ENCODE measurements at places on chromosomes 12 and 14.

DNA sequence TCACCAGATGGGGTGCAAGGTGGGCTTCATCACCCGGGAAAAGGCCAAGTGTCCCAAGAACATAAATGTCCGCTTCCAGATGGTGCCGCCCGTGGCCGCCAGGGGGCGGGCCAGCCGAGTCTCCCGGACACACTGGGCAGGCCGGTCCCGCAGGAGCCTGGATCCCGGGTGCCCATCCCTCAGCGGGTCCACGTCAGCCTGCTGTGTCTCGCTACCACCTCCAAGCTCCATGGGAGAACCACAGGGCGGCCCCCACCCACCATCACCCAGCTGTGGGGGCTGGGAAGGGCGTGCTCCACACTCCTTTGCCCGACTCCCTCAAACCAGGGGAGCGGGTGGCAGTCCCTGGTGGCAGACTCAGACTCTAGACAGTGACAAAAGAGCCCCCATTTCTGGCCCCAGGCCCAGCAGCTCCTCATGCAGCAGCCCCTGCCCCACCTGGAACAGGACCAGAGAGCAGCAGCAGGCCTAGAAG lies 22.0 kb upstream of the NUDT14 start:
- H3K27me3 ChIP-seq, result no peaks in the 10 kb centered on the region
- H3K36me3 ChIP-seq, result no peaks in the 10 kb centered on the region
- DNase-seq, result peak; percentile 93
- H3K4me1 ChIP-seq, result peaks cover 20% of the 10 kb centered on the region

DNA sequence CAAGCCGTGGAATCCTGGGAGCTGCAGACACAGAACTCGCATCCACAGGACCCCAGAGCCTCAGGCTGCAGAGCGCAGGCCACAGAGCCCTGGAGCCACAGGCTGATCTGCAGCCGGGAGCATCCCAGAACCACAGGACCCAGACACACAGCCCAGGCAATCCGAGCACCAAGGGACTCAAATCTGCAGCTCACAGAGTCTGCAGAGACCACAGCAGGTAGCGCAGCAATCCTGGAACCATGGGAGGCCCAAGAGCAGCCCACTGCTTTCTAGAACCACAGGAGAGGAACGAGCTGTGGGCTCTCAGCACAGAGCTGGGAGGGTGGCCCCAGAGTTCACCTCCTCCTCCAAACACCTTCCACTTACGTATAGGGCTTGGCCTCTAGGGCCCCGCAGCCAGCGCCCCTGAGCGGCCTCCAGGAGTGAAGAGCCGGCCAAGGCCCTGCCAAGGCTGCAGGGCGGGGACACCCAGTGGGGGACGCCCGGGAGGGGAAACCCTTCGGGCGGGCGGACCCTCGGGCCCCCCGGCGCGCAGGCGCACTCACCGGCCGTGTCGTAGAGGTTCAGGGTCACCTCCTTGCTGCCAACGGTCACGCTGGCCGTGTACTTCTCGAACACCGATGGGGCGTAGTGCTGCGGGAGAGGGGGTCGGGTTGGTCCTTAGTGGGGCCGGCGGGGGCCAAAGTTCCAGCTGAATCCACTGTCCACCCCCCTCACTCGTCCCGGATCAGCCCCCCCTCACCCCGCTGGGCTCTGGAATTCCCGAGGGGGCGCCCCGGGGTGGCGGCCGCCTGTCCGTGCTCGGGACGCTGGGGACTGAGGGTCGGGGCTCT lies 665 bp downstream of the RHOF start:
- peaks cover 4% of the 10 kb centered on the region for H3K36me3 ChIP-seq
- peak overlapping the region; percentile 51 for H3K4me3 ChIP-seq
- peaks cover 37% of the 10 kb centered on the region for H3K4me1 ChIP-seq

DNA sequence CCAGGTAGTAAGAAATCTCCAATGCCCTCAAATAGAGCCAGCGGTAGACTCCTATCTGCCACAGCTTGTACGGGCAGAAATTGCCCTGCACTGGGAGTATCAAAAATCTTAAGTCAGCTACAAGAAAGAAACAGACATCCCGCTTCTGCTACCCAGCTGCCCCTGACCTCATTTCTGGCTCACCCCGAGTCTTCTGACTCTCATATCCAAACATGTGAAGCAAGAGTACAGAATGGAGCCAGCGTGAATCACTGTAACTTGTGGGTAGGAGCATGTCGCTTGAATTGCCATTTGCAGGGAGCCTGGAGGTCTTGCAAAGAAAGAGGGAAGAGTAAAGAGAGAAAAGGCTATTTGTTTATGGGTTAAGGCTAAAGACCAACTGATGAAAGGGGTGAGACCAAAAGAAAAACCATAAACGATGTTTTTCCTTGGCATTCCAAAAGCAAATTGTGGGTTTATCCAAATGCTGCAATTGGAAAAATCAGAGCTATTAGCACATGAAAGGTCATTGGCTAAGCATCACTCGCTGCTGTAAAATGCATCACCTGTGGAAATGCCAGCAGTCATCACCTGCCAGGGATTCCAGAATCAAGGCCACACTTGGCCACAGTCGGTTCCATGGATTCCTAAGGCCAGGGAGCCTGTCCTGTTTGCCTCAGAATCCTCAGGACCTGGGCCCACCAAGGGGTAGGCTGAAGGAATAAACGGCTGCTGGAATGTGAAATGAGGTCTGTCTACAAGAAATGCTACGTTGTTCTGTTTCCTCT lies 86.6 kb downstream of the FOXN3 start:
- H3K36me3 ChIP-seq, result peaks cover 16% of the 10 kb centered on the region
- H3K27me3 ChIP-seq, result no peaks in the 10 kb centered on the region
- peaks cover 29% of the 10 kb centered on the region for H3K4me1 ChIP-seq
- no peak for DNase-seq

GRCh38 chr14:64114796-64115195 lies 179.4 kb downstream of the ESR2 start:
- H3K27me3 ChIP-seq, result no peaks in the 10 kb centered on the region
- H3K4me3 ChIP-seq, result no peak overlapping the region
- no peak for DNase-seq
- H3K4me1 ChIP-seq, result peaks cover 7% of the 10 kb centered on the region
- no peak overlapping the region for H3K27ac ChIP-seq
- H3K36me3 ChIP-seq, result peaks cover 2% of the 10 kb centered on the region

DNA sequence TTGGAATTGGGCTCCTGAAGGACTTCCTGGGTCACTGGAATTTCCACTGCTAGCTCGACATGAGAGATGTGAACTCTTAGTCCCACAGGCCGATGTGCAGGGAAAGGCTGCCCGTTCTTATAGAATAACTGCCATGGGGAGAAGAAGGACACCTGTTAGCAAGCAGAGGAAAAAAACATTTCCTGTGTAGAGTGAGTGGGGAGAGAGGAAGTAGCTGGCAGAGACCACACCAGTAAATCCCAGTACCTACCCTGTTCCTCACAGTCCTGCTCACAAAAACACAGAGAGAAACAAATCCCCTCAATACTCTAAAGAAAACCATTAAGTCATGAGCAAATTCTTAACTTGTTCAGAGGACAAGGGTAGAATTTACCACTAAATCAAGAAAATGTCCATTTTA lies 29.5 kb downstream of the AREL1 start:
- no peak for DNase-seq
- H3K27ac ChIP-seq, result no peak overlapping the region
- peaks cover 41% of the 10 kb centered on the region for H3K36me3 ChIP-seq
- no peaks in the 10 kb centered on the region for H3K27me3 ChIP-seq
- no peaks in the 10 kb centered on the region for H3K4me1 ChIP-seq

- no peaks in the 10 kb centered on the region for H3K27me3 ChIP-seq
- H3K27ac ChIP-seq, result no peak overlapping the region
- DNase-seq, result no peak
- H3K4me3 ChIP-seq, result no peak overlapping the region
- H3K4me1 ChIP-seq, result no peaks in the 10 kb centered on the region
- no peaks in the 10 kb centered on the region for H3K36me3 ChIP-seq
These were observed 50.2 kb downstream of the TMEM121 start for GRCh38 chr14:105576525-105577088.

- peaks cover 36% of the 10 kb centered on the region for H3K4me1 ChIP-seq
- H3K27ac ChIP-seq, result no peak overlapping the region
- no peak overlapping the region for H3K4me3 ChIP-seq
- no peak for DNase-seq
- no peaks in the 10 kb centered on the region for H3K27me3 ChIP-seq
- H3K36me3 ChIP-seq, result no peaks in the 10 kb centered on the region
These were observed 112.7 kb downstream of the SCARB1 start for GRCh38 chr12:124750787-124751471.

DNA sequence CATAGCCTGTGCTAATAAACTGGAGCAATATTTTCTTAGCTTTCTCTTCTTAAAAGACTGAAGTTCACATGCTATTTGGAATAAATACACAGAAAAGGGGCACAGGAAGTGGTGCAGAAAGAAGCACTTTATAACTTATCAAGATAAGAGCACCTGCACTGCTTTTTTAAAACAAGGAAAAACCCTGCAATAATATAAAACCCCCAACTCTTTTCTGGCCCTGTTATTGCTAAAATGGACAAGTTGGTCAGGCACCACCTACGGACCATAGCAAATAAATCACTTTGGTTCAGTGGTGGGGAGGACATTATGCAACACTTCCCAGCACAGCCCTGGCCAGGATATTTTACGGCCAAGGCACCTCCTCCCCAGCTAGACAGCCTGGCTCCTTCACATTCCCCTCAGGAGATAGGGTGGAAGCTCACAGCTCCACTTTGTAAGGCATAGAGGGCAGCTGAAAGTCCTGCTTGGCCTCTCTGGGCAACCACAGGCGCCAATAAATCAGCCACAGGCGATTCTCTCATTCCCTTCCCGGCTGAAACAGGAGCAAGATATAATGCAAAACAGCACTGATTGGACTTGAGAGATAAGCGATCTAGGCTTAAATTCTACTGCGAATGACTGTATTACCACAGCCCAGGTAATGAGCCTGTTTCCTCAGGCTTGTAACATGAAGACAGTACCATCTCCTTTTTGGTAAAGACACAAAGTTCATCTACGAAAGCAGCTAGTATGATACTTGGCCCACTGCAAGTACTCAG lies 2.0 kb downstream of the ZBTB25 start:
- no peaks in the 10 kb centered on the region for H3K27me3 ChIP-seq
- peak overlapping the region; percentile 95 for H3K27ac ChIP-seq
- peak overlapping the region; percentile 41 for H3K4me3 ChIP-seq
- no peaks in the 10 kb centered on the region for H3K36me3 ChIP-seq
- DNase-seq, result no peak
- peaks cover 43% of the 10 kb centered on the region for H3K4me1 ChIP-seq

DNA sequence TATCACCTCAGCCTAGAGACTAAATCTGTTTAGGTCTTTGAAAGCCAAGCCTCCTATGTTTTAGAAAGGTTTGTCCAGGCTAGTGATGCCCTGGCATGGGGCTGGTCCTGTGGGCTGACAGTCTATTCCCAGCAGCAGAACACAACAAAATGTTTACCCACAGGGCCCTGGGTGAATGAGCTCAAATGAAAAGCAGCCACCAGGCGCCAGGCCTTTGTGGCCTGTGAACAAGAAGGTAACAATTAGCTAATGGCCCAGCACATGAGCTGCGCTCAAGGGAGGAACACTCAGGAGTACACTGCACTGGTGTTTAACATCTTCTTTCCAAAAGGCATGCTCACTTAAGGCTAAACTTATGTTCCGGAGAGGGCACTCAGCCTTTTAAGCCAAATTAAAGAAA lies 202.2 kb downstream of the MON2 start:
- peaks cover 14% of the 10 kb centered on the region for H3K4me1 ChIP-seq
- H3K36me3 ChIP-seq, result peaks cover 55% of the 10 kb centered on the region
- no peak overlapping the region for H3K4me3 ChIP-seq
- H3K27ac ChIP-seq, result no peak overlapping the region
- no peaks in the 10 kb centered on the region for H3K27me3 ChIP-seq
- DNase-seq, result no peak

GRCh38 chr14:31543969-31544799 lies 17.0 kb upstream of the NUBPL start:
- H3K27ac ChIP-seq, result no peak overlapping the region
- no peak for DNase-seq
- H3K4me3 ChIP-seq, result no peak overlapping the region
- H3K36me3 ChIP-seq, result no peaks in the 10 kb centered on the region
- H3K4me1 ChIP-seq, result no peaks in the 10 kb centered on the region
- peaks cover 22% of the 10 kb centered on the region for H3K27me3 ChIP-seq

DNA sequence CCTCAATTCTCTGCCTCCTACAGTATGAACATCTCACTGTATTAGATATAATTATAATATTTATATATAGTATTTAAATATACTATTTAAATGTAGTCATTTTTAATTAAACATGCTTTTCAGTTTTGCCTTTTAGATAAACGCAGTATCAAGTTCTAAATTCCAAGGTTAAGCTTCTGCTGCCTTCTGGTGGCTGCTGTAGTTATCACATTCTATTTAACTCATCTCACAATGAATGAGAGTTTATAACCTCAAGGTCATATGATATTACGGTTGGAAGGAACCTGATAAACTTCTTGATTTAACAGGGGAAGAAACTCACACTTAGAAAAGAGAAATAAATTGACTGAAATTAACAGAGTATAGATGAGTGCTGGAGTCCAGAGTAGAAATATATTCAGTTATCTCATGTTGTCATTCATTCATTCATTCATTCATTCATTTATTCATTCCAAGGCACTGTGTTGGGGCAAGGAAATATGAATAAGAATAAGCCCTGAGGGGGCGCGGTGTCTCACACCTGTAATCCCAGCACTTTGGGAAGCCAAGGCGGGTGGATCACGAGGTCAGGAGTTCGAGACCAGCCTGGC lies 31.9 kb downstream of the GUCY2C start:
- H3K4me1 ChIP-seq, result no peaks in the 10 kb centered on the region
- DNase-seq, result no peak
- no peak overlapping the region for H3K27ac ChIP-seq
- H3K27me3 ChIP-seq, result peaks cover 6% of the 10 kb centered on the region
- no peaks in the 10 kb centered on the region for H3K36me3 ChIP-seq
- no peak overlapping the region for H3K4me3 ChIP-seq

GRCh38 chr12:49352351-49352750 lies 5.7 kb downstream of the DNAJC22 start:
- peaks cover 13% of the 10 kb centered on the region for H3K27me3 ChIP-seq
- no peak overlapping the region for H3K27ac ChIP-seq
- H3K4me1 ChIP-seq, result peaks cover 10% of the 10 kb centered on the region
- no peaks in the 10 kb centered on the region for H3K36me3 ChIP-seq
- no peak overlapping the region for H3K4me3 ChIP-seq
- peak; percentile 21 for DNase-seq

DNA sequence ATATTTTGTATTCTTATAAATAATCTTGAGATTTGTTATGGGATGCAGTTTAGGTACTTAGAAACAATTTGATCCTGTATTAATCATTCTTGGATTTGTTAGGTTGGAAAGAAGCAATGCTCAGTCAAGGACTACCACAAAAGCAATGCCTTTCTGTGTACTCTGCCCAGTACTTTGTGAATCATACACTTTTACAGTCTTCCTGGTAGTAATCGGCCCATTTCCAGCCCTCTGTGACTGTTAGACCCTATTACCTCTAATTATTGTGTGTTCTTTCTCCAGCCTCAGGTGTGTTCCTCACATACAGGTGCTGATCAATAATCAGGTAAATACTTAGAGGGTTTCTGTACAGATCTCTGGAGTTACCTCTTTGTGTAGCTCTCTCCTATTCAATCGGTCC lies 609.0 kb downstream of the KCNH5 start:
- H3K4me1 ChIP-seq, result no peaks in the 10 kb centered on the region
- DNase-seq, result no peak
- H3K4me3 ChIP-seq, result no peak overlapping the region
- H3K27ac ChIP-seq, result no peak overlapping the region
- no peaks in the 10 kb centered on the region for H3K36me3 ChIP-seq
- no peaks in the 10 kb centered on the region for H3K27me3 ChIP-seq

GRCh38 chr14:45757655-45758054 lies 504.7 kb upstream of the MIS18BP1 start:
- H3K4me3 ChIP-seq, result no peak overlapping the region
- no peak for DNase-seq
- no peaks in the 10 kb centered on the region for H3K36me3 ChIP-seq
- peaks cover 16% of the 10 kb centered on the region for H3K27me3 ChIP-seq
- no peaks in the 10 kb centered on the region for H3K4me1 ChIP-seq

GRCh38 chr12:122003651-122004611 lies 17.8 kb upstream of the BCL7A start:
- peaks cover 4% of the 10 kb centered on the region for H3K36me3 ChIP-seq
- no peak overlapping the region for H3K4me3 ChIP-seq
- no peak for DNase-seq
- no peak overlapping the region for H3K27ac ChIP-seq
- H3K27me3 ChIP-seq, result no peaks in the 10 kb centered on the region
- peaks cover 6% of the 10 kb centered on the region for H3K4me1 ChIP-seq

All from osteocyte (in vitro differentiated cells).